ENCODE measurements at places on chromosomes 3 and 15.

- DNase-seq: no peak
Measured at GRCh38 chr15:67381416-67382045, 126.9 kb downstream of the IQCH start.

DNA sequence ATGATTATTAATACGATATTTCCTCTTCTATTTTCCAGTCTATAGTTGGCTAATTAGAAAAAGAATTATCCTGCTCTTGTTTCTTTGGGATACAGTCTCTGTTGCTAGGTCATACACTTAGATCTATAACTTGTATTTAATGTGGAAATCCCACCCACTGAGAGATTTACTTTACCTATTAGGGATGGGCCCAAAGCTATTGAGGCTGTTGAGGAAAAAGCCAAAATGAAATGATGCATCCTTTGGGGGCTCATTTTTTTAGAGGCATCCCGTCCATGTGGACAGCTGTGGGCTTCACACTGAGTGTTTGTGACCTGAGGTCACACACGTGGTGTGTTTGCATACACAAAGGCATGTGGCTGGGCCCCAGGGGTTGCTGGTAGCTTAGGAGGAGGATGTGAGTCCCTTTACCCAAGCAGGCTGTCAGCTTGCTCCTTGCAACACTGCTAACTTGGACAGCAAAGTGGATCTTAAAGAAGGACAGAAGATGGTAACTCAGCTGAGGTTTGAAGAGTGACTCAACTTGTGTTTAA lies 477.4 kb downstream of the AGBL1 start:
- DNase-seq: no peak

- no peak for DNase-seq
Measured at GRCh38 chr15:95249524-95249923, 1018.2 kb downstream of the MCTP2 start.

DNA sequence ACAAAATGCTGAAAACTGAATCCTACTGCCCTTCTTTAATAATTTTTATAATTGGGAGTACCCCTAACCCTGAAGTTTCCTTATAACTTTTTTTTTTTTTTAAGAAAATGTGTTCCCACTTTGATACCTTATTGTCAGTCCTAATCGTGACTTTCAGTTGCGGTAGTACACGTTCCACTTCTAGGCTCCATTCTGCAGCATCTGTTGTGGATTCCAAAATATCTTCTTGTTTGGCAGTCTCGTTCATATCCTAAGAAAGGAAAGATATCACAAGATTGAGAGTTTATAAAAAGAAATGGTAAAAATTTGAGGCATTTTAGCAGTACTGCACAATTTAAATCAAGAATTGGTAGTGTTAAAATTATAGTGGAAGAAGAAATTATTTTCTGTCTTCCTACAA lies 30.8 kb downstream of the IFT57 start:
- DNase-seq: no peak

DNA sequence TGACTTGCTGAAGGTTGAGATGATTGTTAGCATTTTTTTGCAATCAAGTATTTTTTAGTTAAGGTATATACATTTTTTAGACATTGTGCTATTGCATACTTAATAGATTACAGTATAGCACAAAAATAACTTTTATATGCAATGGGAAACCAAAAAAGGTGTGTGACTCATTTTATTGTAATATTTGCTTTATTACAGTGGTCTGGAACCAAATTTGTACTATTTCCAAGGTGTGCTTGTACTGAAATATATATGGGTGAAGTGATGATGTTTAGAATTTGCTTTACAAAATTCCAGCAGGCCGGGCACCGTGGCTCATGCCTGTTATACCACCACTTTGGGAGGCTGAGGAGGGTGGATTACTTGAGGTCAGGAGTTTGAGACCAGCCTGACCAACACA lies 29.1 kb upstream of the TBC1D23 start:
- DNase-seq: no peak

GRCh38 chr3:2978977-2979732 lies 131.0 kb downstream of the IL5RA start:
- no peak for DNase-seq

DNA sequence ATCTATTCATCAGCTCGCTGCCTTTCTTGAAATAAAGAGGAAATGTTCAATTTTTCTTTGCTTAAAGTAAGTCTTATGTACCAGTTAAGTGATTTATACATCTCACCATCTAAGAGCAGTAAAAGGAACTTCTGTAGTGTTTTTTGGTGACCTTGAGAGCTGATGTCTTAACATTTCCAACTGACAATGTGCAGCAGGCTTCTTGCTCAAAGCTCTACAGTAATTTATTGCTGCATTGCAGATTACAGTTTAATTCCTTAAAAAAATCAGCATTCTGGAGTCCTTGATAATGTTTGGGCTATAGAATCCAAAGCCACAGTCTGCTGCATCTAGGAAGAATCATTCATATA lies 61.6 kb downstream of the DIPK2A start:
- peak; percentile 24 for DNase-seq

DNA sequence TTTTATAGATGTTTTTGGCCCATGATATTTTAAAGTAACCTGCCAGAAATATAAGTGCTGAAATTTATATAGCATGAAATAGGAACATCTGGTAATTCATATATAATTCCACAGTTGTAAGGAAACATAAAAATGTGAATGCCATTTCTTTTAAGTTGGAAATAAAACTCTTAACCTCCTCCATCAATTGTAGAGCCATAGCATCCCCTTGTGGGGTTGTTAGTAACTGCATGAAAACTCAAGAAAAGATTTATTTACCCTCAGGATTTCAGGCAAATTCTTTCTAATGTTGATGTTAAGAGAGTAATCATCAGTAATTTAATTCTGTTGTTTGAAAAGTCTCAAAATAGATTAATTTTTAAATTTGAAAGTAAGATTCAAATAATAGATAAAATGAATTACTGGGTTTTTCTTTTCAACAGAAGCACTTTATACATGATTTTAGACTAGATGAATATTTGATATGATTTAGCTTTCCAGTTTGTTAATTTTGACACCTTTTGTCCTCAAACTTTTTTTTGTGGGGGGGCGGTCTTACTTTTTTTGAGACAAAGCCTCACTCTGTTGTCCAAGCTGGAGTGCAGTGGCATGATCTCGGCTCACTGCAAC lies 74.7 kb downstream of the RASA2 start:
- peak; percentile 69 for DNase-seq

GRCh38 chr15:78421238-78421965 lies 16.6 kb upstream of the IREB2 start:
- no peak for DNase-seq

DNA sequence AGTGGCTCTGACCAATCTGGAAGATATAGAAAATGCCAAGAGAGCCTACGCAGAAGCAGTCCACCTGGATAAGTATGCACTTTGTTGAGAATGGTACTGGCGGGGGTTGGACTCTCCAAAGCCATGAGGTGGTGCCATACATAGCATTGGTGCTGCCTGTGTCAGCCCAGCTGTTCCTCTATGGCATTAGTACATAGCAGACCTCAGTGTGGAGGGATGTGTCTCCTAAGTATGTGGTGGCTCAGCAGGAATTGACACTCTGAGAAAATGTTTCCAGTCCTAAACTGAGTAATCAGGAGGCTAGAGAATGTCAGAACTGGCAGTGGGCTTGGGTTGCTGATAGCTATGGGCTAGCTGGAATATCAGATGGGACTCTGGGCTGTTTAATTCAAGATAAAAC lies 48.4 kb downstream of the ADPGK start:
- no peak for DNase-seq

GRCh38 chr3:24503616-24504113 lies 9.0 kb upstream of the THRB start:
- DNase-seq: no peak

- DNase-seq: peak; percentile 30
Measured at GRCh38 chr3:186303965-186304364, 58.1 kb downstream of the DGKG start.

DNA sequence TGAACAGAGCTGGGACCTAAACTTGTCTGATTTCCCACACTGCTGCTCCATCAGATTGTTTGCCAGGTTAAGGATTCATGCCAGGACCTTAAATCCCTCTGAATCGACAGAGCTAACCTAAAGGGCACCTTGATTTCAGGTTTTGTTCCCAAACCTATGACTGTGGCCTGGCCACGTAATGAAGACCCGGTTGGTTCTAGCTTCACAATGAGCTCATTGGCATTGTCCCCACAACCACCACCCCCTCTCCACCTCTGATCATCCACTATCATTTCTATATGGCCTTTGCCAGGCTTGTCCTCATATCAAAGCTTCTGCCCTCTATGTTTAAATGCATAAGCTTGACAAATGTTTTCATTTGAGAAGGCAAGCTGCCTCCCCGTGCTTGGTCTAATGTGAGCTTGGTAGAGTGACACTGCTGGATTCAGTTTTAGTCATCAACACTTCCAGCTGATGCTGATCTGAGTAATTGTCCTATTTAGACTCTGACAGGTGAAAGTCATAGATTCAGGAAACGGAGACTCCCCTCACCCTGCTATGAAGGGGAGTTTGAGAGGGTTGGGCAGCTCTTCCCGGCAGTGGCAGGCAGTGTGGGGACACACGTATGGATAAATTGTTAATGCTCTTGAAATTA lies 407.1 kb upstream of the CFAP20DC start:
- no peak for DNase-seq

- DNase-seq: peak; percentile 48
Measured at GRCh38 chr3:50503504-50504342, at the start of gene CACNA2D2. Gene CACNA2D2 (minus strand): TSS chr3:50503634. CDS start chr3:50503423, 211 bp downstream.

All from renal pelvis (tissue), 12 donors.